ENCODE measurements at places on chromosomes 4 and X.

- DNase-seq = no peak
These were observed 6.7 kb downstream of the NLGN3 start for GRCh38 chrX:71151366-71151765.

DNA sequence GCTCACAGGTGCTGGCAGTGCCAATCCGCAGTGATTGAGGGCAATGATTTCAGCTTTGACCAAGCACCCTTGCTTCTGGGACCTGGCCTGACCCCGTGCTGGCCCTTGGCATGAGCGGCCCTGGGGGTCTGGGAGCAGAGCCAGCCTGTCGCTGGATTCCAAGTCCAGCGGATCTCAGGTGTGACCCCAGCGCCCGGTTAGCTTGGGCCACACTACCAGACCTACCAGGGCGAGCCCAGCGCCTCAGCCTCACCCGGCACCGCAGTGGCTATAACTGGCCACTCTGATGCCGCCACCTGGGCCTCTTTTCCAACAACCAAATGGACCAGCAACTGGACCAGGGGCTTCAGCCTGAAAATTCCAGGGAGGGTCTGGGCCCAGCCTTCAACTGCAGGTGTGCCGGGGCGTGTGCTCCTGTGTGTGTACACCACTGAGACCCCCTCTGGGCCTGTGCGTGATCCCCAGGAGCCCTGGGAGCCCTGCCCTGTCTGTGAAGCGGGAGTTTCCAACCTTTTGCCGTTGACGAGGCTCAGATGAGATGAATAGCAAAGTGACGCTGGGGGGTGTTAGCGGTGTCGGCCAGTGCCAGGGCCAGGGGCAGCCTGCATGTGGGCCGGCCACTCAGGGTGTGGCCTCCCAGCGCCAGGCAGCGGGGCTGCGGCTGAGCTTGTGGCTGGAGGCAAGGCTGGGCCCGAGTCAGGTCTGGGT, 658 bp downstream of the SH3TC1 start:
- DNase-seq = no peak

- no peak for DNase-seq
These were observed 3.7 kb downstream of the APELA start for GRCh38 chr4:164880489-164881262.

DNA sequence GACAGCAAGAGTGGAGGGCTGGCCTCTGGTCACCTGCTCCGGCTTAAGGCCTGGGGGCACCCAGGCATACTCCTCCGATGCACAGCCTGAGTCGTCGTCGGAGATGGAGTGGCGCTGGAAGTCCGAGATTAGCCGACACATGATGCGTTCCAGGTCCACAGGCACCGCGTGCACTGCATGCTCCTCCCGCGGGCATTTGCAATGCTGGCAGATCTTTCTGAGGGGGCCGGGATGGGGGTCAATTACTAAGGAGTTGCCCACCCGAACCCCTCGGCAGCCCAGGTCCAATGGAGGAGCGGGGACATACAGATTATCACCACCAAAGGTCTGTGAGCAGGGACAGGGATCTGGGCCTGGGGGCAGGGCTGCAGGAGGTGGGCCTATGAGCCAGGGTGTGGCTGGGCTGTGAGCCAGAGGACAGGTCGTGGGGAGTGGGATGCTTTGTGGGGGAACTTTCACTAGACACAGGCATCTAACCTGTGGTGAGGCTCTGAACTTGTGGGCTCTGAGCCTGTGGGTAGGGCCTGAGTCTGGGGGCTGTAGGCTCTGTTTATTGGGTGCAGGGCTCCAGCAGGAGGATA, 2.4 kb downstream of the PRICKLE3 start:
- DNase-seq = no peak

GRCh38 chrX:129663171-129663570, 8.4 kb upstream of the APLN start:
- no peak for DNase-seq

DNA sequence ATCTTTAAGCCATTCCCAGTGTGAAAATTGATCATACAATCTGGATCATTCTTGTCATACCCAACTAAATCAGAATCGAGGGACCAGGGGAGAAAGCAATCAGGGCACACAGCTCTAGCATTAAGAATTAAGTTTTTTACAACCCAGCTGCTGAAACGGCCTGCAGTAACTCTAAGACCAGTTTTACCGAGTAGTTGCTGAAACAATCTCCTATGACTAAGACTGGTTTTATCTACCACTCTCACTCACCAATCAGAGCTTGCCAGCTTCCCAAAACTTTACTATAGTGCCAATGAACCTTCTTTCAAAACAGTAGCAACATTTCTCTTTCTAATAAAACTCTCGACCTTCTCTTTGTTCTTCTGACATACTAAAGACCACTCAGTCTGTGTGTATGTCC, 2.8 kb upstream of the SAP30 start:
- no peak for DNase-seq

GRCh38 chr4:111449657-111450056, 695.6 kb upstream of the FAM241A start:
- DNase-seq = no peak

- no peak for DNase-seq
These were observed 526.4 kb downstream of the MID1IP1 start for GRCh38 chrX:39327705-39328104.

GRCh38 chr4:101102114-101102742, 245.1 kb downstream of the PPP3CA start:
- no peak for DNase-seq

DNA sequence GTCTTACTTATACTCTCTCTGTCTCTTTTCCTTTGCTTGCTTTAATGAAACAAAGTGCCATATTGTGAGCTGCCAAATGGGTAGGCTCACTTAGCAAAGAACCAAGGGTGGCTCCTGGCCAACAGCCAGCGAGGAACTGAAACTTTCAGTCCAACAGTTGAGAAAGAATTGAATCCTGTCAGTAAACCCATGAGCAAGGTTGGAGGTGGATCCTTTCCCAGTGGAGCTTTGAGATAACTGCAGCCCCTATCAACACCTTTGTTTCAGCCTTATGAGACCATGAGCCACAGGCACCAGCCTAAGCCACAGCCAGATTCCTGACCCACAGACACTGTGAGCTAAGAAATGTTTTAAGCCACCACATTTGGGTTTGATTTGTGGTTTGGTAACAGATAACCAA, 362.2 kb downstream of the PDGFC start:
- no peak for DNase-seq

DNA sequence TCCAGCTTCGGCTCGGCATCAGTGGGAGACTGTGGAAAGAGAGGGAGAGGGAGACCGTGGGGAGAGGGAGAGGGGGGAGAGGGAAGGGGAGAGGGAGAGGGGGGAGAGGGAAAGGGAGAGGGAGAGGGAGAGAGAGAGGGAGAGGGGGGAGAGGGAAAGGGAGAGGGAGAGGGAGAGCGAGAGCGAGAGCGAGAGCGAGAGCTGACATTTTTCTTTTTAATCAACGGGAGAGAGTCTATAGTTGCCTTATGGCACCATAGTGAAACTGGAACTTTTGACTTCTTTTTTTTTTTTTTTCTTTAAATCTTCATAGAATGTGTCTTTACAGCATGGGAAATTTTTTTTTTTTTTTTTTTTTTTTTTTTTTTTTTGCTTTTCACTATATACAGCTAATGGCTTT, 94.7 kb upstream of the NUDT6 start:
- no peak for DNase-seq

- no peak for DNase-seq
These were observed 88.6 kb upstream of the PRPS2 start for GRCh38 chrX:12702509-12703091.

GRCh38 chr4:90328558-90328957, 201.4 kb downstream of the CCSER1 start:
- no peak for DNase-seq

DNA sequence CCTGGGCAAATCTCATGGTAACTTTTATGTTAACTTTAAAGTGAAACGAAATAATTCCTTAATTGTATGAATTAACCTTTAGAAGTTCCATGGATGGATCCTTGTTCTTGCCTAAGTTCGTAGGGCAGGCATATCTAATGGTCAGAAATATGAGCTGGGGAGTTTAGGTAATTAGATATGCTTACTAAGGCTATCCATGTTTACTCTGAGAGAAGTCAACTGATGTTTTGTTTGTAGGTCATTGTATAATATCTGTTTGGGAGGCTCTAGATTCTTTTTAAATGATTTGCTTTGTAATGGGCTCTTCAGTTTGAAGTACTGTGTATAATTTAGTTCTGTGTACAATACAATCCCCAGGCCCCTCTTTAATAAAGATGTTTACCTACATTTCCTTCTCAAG, 117.0 kb downstream of the DCK start:
- no peak for DNase-seq

DNA sequence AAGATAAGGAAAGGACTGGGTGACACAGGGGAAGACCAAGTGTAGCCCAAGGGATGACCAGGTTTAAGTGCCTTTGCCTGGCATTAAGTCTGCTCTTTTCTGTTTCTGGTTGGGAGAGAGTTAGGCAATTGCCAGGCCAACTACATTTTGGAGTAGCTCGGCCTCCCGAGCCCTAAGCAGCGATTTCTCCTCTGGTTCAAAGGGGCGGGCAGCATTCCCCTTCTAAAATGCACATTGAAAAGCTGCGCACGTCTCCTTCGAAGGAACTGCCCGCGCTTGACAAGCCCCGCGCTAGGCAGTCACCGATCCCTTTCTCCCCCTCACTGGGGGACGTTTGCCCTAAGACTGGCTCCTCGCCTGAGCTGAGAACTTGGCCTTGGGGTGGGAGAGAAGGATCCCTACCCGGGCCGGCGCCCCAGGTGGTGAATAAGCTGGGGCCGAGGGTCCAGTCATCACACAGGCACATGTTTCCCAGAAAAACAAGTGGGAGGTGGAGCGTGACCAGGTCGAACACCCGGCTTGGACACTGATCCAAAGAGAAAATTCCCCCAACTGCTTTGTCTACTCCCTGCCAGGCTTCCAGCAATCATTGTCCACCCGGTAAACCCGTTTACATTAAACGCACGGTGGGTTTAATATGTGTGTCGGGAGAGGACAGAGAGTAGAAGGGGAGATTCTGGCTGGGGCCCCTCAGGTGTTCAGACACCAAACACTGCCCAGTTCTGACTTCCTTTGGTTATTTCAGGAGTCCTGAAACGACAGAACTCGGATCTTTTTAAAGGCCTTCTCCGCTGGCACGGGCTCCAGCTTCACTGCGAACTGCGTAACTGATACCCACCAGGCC, 4.0 kb downstream of the ARX start:
- DNase-seq = no peak

- DNase-seq = no peak
These were observed 305.7 kb downstream of the ARHGAP24 start for GRCh38 chr4:85780664-85781063.

DNA sequence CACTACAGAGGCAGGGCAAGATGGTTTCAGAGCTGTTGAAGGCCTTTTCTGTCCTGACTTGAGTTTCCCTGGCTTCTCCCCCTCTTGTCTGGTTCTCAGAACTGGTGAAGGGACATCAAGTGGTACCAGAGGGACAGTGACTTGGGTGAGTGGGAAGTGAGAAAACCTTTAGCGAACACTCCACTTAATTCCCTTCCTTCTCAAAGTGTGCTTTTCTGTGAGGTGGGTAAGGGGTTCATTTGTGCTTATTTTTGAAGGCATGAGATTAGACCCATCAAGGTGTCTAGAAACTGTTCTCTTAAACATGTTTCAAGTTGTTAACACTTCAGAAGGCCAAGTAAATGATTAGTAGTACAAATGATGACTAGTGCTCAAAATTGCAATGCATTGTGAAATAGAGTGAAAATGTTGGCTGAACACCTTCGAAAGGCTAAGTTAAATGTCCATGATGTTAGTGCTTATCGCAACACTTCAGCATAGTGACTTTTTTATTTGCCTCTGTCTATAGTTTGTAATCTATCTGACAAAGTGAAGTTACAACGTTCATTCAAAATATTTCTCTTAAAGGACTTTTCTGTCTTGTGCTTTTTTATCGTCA, 2.8 kb downstream of the AREG start:
- no peak for DNase-seq

- DNase-seq = no peak
These were observed 1291.9 kb upstream of the TENM3 start for GRCh38 chr4:180951312-180951711.

DNA sequence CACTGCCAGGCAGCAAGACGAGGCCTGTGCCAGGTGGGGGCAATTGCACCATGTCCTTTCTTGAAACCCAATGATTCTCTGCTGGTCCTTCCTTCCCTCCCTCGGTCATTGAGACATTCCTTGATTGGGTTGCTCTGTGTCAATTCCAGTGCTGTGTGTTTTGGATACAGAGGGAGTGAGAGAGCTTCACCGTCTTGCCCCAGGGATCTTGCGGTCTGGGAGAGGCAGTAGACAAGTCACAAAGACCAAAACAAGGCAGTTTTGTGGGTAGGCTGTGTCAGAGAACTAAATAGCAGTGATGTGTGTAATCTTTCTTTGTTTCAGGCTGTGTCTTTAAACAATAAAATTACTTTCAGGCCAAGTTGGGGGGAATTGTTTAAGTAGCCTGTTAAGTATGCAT, 38.8 kb upstream of the TADA2B start:
- no peak for DNase-seq

DNA sequence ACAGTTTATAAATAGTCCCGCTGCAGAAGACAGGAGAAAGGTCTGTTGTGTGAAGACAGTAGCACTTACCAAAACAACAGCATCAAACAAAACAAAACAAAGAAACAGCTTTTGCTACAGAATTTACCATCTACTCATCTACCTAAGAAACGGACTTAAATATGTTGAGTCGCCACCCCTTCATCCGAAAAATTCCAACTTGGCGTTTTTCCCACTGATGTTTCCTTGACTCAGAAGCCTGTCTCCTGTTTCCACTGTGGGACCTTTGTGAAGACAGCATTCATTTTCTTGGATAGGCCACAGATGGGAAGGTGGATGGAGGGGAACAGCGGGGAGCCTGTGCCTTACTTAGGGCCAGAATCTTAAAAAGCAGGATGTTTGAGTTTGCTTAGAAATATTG, 1.3 kb upstream of the ITM2A start:
- no peak for DNase-seq

DNA sequence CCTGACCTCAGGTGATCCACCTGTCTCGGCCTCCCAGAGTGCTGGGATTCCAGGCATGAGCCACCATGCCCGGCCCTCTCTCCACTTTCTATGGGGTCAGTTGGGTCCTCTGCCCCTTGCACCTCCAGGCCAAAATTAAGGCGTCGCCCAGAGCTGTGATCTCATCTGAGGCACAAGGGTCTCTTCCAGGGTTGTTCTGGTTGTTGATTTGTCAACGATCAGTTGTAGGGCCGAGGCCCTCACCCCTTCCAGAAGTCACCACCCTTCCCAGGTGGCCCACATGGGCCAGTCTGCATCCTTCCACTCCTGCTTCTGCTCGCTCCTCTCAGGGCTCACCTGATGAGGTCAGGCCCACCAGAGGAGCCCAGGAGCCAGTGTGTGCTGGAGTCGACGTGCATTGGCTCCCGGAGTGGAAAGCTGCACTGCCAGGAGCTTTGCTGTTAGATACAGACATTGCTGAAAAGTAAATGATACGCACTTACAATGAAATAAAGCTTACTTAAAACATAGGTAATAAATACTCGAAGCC, 14.3 kb upstream of the TMEM271 start:
- DNase-seq = no peak

DNA sequence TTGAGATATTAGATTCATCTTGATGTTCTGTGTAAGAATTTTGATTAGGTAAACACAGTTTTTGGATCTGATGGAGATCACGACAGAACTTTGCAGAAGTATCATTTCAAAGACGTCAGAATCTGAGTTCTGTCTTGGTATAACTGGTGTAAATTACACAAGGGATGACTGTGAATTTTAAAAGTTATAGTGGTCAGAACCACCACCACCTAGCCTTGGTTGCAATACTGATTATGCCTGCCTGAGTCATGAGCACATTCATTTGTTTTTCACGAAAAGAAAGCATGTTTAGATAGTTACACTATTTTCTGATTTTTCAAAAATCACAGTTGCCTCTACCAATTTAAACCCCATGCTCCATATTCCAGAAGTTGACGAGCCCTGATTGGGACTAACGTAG, 54.8 kb downstream of the ZFX start:
- DNase-seq = no peak
